ENCODE measurements at places on chromosomes 2 and 18.

GRCh38 chr18:43271593-43272432 lies 5.5 kb downstream of the SYT4 start:
- no peak for DNase-seq

DNA sequence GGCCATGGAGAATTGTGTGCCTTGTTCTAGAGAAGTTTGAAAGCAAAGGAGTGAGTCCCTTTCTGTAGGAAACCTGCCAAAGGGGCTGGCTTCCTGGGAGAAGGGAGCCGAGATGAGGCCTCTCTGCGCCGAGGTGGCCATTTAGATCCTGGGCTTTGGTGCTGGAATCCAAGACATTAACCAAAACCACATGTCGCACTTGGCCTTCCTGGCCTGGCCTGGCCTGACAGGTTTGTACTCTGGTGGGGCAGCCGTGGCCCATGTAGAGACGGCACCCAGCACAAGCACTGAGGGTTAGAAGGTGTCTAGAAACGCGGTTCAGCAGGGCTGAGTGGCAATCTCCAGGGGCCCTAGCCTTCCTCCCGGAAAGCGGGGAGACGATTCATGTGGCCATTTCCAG lies 7.1 kb downstream of the CNNM3 start:
- no peak for DNase-seq

DNA sequence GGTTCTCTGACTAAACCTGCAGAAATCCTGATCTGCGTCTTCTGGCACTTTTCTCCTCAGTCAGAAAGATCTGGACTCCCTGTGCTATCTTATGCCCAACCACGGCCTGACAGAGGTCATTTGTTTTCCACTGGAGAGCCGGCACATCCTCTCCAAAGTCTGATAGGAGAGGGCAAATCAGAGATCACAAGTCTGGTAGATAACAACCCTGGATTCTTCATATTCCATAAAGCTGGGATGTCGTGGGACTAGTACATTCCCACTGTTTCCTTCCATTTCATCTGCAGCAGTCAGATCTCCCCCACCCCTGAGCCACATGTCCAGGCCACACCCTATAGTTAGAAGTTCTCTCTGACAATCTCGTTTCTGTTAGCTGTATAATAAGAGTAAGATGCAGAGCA lies 157.0 kb downstream of the MGAT5 start:
- no peak for DNase-seq

GRCh38 chr18:45920367-45920766 lies 46.8 kb downstream of the EPG5 start:
- DNase-seq = no peak

- no peak for DNase-seq
Measured at GRCh38 chr2:114642988-114643553, 200.6 kb downstream of the DPP10 start.

GRCh38 chr2:236687296-236687965 lies 117.8 kb downstream of the ACKR3 start:
- no peak for DNase-seq

DNA sequence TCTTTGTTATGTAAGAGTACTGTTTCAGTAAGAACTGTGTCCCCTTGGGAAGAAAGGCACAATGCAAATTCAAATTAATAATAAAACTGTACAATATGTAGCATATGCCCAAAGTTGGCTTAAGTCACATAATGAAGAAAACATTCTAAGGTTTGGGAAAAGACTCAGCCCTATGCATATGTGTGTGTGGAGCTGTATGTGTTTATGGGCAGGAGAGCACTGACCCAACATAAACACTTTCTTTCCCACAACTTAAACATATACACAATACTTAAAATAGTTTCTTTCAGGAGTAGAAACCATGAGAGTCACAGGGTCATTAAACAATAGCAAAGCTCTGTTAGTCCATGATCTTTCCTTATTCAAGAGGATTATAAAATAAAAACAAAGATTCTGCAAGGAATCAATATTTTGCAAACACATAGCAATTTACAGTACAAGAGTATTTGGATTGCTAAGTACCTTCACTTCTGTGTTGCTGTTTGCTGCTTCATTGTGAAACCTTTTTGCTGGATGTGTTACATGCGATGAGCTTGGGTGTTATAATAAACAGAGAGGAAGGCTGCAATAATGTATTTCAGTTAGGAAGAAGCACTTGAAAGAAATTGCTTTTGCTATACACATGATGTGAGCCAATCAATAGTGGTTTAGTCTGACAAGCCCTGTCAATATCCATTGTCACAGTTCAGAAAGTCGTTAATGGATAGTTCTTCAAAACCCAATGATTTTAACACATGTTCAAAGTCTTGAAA lies 347.3 kb downstream of the ARHGAP15 start:
- DNase-seq = no peak

- no peak for DNase-seq
Measured at GRCh38 chr2:105754994-105755393, 10.3 kb downstream of the NCK2 start.

DNA sequence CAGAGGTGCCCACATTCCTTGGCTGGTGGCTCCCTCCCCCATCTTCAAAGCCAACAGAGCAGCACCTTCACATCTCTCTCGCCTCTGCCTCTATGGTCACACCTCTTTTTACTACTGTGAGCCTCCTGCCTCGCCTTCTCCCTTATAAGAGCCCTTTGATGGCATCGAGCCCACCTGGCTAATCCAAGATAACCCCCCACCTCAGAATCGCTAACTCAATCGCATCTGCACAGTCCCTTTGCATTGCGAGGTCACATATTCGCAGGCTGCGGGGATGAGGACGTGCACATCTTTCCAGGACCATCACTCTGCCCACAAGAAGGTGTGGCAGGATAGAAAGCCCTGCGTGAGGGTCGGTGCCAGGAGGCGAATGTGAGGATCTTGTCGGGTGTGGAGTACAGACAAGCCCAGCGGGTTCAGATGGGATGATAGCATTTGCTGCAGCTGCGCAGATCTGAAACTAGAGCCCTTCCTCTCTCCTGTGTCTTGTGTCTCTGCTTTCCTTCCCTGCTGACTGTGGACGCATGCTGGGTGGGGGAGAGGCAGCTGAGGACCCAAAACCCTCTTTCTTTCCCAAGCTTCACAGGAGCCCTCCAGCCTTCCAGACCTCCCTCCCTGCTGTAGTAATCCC lies 148.3 kb upstream of the HDAC4 start:
- no peak for DNase-seq

DNA sequence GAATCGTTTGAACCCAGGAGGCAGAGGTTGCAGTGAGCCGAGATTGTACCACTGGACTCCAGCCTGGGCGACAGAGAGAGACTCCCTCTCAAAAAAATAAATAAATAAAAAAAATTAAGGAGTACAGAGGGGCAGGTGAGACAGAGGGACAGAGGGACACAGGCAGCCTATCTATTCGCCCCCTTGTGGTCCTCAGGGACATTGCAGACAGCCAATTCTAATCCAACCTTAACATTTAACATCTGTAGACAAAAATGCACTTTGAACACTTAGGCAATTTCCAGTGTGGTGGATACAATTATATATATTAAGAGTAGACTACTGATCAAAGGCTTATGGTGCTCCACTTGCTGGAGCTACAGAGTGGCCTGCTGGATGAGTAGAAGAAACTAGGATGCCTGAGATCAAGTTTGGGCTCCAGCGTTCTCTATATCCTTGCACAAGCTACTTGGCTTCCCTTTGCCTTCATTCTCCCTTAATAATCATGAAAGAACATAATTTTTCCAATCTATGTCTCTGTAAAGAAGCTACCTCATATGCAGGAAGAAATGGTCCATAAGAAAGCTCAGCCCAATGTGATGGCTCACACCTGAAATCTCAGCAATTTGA lies 8.2 kb upstream of the SMARCAL1 start:
- DNase-seq = no peak

DNA sequence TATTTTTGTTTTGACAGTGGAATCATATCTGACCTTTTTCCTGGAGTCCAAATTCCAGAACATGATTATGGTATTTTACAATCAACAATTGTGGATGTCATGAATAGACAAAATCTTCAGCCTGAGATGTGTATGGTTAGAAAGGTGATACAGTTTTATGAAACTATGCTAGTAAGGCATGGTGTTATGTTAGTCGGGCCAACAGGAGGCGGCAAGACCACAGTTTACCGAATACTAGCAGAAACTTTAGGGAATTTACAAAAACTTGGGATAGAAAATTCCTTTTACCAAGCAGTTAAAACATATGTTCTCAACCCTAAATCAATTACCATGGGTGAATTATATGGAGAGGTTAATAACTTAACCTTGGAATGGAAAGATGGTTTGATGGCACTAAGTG lies 137.0 kb downstream of the DNAH6 start:
- no peak for DNase-seq

GRCh38 chr18:36519358-36519757 lies 221.8 kb downstream of the FHOD3 start:
- no peak for DNase-seq

DNA sequence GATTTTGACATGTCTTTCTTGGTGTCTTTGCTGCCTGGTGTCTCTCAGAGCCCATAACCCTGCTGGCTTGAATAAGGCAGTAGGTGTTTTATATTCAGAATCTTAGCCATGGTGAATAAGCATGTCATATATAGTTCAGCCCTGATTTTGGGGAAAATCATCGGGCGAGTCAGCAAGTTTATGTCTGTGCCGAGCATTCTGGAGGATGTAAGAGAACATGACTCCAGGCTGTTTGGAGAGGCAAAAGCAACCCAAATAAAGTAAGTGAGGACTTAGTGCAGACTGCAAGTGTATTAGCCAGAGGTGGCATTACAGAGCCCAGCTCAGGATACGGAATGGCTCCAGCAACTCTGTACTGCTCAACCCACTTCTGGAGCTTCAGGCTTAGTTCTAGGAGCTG lies 50.3 kb downstream of the TCF7L1 start:
- DNase-seq = no peak

DNA sequence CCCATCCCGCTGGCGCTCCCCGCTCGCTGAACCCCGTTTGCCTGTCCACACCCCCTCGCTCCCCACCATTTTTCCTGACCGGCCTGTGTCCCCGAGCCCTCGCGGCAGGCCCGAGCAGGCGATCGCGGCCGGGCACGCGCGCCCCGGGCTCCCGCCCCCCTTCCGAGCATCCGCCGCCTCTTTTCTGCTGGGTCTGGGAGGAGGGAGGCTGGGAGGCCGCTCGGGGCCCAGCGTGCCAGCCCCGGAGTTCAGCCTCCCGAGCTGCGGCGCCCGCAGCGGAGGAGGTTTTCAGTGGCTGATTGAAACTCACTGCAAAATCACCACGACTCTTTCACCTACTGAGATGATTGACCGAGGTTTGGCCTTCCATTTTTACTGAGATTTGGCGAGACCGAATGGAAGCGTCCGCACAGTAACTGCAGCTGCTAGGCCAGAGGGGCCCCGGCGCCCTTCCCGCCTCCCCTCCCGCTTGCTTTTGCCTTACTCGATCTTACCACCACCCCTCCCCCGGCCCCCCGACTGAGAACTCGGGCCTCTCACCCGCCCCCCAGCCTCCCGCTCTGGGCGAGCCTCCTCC lies 4.8 kb downstream of the SOX11 start:
- DNase-seq = no peak

- DNase-seq = peak; percentile 34
Measured at GRCh38 chr2:198004921-198005829, 200.8 kb downstream of the PLCL1 start.

DNA sequence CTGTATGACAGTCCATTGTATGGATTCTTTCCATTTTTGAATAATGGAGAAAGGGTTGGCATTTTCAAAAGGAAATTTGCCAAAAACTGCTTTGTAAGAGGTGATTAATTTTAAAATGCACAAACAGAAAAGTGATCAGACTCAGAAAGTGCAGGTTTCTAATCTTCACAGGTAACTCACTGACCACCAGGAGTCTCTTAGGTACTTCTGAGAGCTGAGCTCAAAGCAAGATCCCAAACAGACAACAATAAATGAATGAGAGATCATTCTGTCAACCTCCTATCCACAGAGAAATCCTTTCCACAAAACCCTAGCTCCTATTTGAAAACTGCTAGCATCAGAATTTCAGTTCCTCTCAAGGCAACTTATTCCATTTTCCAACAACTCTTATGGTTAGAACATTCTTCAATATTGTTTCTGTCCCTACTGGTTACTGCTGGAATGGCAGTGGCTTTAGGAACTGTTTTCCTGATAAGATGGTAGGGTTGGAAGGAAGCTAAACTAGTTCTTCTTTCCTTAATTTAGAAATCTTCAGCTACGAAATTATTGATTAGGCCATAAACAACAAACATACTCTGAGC lies 20.6 kb upstream of the HAAO start:
- DNase-seq = no peak

GRCh38 chr2:207501802-207502576 lies 27.8 kb upstream of the CREB1 start:
- no peak for DNase-seq

DNA sequence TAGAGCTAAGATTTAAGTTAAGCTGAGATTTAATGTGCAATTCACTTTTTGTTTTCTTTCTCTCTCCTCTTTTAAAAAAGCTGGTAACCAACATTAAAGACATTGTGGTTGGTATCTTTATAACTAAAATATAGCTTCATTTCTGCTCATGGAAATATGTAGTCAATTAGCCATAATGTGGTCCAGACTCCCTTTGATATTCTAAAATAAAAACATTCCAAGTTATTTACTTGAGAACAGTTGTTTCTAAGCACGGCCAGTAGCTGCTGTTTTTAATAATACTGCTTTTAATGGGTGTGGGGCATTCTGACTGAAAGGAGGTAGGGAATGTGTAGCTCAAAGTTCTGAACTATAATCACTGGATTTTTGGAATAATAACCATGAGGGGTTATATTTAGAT lies 183.3 kb upstream of the FBXO11 start:
- no peak for DNase-seq

DNA sequence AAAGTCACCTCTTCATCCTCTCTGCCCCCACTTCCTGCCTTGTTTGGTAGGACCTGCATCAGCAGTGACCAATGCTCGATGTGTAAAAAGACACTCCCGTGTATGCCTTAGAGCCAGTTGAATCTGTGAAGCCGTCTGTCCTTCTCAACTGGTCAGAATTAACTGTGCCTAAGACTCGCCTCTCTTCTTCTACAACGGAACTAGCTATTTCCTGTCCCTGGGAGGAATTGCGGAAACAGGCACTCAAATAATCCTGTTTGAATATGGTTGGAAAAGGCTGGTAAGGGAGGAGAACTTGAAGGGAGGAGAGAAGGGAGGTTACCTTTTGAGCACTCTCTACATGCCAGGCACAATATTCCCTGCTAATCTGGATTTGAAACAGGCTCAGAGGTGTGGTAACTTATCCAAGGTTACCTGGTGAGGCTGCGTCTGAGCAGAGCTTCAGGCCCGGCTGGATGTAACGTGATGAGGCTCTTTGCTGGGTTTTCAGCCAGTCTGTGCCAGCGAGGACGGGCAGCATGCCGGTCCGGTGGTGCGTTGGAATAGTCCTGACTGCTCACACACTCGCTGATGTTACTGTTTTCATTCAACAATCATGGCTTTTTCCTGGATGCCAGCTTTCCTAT lies 127.0 kb downstream of the FAM168B start:
- DNase-seq = no peak

GRCh38 chr2:32915694-32916093 lies 31.1 kb upstream of the LTBP1 start:
- no peak for DNase-seq

Measured in stimulated activated CD4-positive, alpha-beta T cell treated with anti-CD3 and anti-CD28 coated beads, TNF-alpha, amount 100 ng/mL, for 24 hours (primary cell).